ENCODE measurements at places on chromosomes 7 and 10. TPM values are rescaled to one million over a fixed set of nuclear protein-coding genes. Genes with fewer than 3 reads are reported as not detected.

- DNase-seq: no peak
Observed at GRCh38 chr7:146412781-146413180, 296.2 kb downstream of the CNTNAP2 start.

DNA sequence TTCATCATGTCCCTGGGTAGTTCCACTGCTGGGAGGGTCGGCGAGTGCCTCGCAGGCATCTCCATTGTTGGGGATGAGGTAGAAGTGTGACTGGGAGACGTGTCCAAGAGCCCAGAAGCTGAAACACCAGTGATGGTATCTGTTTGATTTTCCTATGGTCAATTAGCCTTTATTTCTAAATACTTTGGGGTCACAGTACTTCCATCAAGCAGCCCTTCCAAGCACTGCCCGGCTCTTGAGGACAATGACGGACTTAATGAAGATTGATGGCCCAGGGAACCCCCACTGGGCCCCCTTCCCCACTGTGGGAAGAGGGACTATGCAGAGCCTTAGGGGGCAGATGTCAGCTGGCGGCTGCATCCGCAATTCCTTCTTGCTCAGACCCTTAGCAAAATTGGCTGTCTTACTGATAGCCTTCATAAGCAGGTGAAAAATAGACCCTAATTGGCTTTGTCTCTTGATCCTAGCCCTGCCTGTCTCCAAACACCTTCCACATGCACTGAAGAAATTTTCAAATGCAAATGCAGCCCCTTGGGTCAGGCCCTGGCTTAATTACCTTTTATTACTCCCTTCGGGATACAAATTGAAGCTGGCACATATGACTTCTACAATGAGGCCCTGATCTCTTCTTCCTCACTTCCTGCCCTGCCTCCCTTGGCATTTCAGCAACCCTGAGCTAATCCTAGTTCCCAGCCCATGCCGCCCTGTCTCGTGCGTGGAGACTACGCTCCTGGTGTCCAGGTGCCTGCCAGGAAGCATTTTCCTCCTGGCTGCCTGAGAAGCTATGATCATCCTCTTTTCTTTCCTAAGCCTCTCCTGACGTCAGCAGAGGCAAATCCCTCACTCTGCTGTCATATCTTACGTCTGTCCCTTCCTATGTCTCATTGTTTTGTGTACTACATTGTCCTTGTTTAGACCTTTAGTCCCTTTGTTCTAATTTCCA, 124.5 kb upstream of the GDF10 start:
- no peak for DNase-seq

GRCh38 chr7:24769851-24770250, 12.6 kb upstream of the GSDME start:
- DNase-seq: no peak

DNA sequence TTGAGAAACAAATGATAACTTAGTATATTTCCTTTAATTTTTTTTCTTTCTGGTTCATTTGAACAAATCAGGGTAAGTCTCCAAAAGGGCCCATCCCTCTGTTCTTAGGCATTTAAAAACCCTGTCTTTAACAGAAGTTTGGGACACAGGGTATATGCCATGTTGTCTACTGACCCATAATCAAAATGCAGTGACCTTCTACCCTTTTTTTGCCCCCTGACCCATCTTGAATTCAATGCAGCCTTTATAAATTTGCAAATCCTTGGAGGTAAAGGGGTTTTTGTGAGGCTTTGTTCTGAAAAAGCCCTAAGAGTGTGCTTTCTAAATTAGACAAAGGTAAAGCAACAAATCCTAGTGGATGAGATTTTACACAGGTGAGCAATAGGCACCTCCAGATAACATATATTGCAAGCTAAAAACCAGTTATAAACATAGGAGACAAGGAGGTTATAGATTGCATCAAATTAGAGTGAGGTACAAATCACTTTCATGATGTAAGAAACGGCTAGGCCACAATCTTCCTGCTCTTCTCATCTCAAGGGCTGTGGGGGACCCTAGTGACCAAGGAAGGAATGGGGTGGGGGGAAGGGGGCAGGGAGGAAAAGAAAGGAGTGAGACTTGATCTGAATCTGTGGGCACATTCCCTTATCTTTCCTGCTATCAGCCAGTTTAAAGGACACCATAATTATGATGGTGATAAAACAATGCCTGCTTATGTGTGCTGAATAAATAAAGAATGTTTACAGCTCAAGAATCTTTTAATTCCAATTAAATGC, 2.7 kb downstream of the SKIDA1 start:
- DNase-seq: no peak

GRCh38 chr10:120426306-120426705, 30.7 kb upstream of the PLPP4 start:
- no peak for DNase-seq

GRCh38 chr7:151232917-151233701, 826 bp downstream of the CHPF2 start:
- peak; percentile 52 for DNase-seq

DNA sequence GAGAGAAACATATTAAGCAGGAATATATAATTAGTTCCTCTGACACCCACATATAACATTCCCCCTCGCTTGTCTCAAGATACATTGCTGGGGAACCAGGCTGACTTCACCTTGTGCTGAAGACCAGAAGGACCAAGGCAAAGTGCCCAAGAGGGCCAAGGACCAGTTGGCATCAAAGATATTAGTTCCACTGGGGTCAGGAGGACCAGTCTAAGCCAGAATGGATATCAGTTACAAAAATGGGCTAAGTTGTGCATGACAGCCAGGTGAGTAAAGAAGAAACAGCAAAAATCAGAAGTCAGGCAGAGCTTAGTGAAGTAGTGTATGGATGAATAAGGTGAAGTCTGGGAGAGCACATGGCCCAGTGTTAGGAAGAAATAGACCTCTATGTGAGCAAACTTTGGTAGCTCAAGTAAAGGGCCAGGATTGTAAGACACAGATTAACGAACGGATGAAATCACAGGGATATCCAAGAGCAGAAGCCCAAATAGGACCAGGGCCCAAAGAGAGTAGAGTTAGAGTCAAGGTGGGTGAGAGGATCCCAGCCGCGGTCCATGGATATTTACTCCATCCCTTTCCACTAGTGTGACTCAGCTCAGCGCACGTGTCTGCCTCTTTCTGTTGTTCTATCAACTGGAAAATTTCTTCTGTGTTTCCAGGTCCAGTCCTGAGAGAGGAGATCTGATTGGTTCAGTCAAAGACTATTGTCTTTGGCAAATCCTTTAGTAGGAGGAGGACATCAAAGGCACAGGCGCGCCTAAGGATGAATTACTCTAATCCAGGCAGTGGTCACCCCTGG, 5.0 kb downstream of the CALD1 start:
- DNase-seq: no peak

DNA sequence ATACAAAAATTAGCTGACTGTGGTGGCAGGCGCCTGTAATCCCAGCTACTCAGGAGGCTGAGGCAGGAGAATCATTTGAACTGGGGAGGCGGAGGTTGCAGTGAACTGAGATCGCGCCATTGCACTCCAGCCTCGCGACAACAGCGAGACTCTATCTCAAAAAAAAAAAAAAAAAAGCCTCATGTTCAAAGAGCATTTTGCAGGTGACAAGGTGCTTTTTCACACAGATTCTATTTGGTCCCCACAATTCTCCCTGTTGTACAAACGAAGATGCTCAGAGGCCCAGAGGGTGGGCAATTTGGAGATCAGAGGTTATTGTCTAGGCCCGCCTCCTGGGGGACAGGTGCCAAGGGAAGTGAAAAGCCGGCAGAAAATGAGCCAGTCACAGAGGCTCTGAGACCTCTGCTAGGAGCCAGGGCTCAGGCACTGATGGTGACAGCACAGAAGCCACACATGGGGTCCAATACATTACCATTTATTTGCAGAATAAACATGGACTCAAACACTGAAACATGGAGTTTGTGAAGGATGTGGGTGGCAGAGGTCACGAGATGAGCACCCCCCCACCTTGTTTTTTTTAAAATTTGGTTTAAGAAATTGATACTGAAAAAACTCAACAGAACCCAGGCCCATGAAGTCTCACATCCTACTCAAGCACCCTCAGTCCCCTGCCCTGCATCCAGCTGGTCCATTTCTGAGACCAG, 882 bp upstream of the GAL3ST4 start:
- DNase-seq: no peak

Gene SLC16A12
- total RNA-seq: not detected

Gene APBB1IP
- not detected for total RNA-seq

Gene TMEM229A
- total RNA-seq: not detected

Gene ASB10
- total RNA-seq: not detected

Gene MRLN
- total RNA-seq: not detected
